ENCODE measurements at places on chromosomes 1 and 21.

- peak; percentile 86 for DNase-seq
Observed at GRCh38 chr21:42233067-42233961, 14.4 kb downstream of the ABCG1 start.

- DNase-seq: no peak
Observed at GRCh38 chr1:70202173-70202758, 3.1 kb downstream of the LRRC40 start.

GRCh38 chr1:235888119-235888643 is 21.5 kb upstream of the LYST start:
- no peak for DNase-seq

DNA sequence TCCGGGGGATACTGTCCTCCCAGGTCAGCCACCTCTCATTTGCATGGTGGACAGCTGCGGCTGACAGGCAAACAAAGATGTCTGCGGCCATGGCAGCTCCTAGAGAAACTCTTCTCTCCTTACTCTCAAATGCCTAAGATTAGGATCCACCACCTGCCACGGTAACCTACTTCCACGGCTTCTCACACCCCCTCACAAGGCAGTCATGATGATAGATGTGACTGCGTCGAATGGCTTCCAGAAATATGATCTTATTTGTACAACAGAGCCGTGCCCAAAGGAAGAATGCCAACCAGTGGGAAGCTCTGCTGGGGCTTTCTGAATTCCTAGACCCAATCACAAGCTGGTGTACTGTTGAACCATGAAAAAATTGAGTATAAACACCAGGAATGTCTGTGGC is 73.4 kb downstream of the BACE2 start:
- no peak for DNase-seq

DNA sequence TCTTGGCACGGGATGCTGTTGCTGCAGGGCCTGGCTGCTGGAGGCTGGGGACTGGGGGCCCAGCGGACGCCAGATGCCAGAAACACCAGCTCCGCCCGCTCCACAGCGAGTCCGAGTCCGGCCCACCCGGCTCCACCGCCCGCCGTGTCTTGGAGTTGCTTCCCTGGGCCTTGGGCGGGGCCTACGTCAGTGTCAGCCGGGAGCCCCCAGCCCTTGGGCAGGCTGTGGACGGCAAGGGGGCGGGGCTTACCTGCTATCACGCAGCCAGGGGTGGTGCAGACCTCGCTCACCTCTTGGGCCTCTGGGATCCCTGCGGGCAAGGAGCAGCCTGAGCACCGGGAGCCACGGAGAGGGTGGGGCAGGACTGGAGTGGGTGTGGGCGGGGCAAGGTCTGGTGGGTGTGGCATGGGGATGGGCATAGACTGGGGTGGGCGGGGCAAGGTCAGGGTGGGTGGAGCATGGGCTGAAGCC is 21.8 kb downstream of the MMEL1 start:
- peak; percentile 75 for DNase-seq

GRCh38 chr1:72724951-72725861 is 442.9 kb upstream of the NEGR1 start:
- DNase-seq: peak; percentile 45

Measured in Right ventricle myocardium inferior (tissue), 1 donor.